ENCODE measurements at places on chromosomes 11 and 22.

- no peak for DNase-seq
Measured at GRCh38 chr11:24240496-24241175, 256.2 kb upstream of the LUZP2 start.

GRCh38 chr11:64524158-64524527 lies 66.9 kb upstream of the SLC22A12 start:
- DNase-seq, result no peak

DNA sequence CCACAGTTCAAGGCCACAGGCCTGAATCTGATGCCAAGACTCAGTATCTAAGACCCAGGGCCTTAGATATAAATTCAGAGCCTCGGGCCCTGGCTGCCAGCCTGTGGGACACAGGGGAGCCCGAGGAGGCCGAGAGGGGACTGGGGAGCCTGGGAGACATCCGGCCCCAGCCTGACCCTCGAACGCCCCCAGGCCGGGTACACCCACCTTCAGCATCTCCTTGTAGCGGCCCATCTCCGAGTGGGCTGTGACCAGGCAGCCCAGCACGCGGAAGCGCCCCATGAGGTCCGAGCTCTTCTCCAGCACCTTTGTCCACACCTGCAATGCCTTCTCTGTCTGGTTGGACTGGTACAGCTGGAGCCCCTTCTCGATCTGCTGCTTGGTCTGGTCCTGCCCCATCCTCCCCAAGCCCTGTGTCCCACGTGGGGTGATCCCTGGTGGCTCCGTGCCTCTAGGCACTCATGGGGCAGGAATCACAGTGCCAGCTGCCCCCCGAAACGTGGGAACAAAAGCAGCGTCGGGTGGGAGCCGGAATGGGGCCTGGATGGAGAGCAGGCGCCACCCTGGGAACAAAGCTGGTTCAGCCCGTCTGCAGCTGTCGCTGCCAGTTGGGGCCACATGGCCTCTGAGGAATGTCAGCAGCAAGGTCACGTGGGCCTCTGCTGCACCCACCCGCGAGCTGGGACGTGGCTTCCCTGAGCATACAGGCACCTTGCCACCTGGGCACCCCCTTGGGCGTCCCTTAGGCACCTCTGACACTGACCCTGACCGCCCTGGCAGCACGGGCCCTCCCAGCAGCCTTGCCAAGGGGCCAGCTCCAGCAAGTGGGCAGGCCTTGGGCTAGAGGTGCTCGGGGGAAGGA lies at the start of gene RAPSN:
Gene RAPSN, minus strand, starts transcription at position 571 of the 862 bp plus-strand sequence. Its CDS starts 172 bp downstream, at position 399.
- DNase-seq, result no peak

- DNase-seq, result no peak
Measured at GRCh38 chr11:128763224-128763623, 69.4 kb downstream of the FLI1 start.

- peak; percentile 72 for DNase-seq
Measured at GRCh38 chr22:46674367-46674781, 54.2 kb downstream of the GRAMD4 start.

GRCh38 chr11:18173225-18173866 lies 709 bp downstream of the MRGPRX4 start:
- DNase-seq, result no peak

GRCh38 chr11:65648997-65649493 lies 11.1 kb downstream of the SIPA1 start:
- DNase-seq, result no peak

DNA sequence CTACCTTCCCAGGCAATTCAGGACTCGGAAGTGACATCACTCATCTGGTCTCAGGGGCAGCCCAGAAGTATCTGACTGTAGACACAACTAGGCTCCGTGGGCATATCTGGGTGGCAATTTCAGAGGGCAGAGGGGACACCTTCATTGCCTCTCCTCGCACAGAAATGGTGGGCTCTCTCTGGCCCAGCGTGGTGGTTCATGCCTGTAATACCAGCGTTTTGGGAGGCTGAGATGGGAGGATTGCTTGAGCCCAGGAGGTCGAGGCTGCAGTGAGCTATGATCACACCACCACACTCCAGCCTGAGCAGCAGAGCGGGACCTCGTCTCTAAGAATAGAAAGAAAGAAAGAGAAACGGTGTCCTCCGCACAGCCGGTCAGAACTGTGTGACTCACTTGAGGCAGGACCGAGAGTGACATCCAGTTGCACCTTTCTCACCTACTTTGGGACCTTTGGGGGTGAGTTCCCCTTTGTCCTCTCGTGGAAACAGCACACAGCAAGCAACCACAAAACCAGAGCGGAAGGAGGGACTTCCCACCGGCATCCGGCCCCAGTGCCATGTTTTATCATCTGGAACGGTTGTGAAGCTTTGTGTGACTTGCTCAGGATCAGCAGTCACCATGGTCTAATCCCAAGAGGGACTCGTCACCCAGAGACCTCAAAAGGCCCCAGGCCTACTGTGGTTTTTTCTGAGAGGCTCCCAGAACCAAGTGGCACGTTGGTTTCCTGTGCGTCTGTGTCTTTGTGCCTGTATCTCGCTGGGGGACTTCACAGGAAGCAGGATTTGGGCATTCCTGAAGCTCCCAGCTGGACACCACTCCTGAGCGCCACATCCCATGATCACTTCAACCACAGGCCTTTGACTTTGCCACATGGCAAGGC lies 38.4 kb upstream of the EMID1 start:
- DNase-seq, result no peak

DNA sequence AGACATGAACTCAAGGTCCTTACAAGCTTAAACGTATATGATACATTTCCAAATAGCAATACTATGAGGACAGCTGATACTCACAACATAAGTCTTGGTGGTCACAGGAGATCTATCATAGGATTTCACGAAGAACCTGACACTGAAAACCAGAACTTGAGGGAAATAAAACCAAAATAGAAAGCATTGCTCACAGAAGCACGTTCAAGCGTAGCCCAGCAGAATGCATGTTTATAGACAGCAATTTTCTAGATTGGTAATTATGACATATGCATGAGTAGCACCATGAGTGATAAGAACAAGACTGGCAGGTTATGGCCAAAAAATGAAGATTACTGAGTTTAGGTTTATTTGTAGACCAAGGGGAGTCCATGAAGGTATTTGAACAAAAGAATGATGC lies 243.5 kb downstream of the ETS1 start:
- DNase-seq, result no peak

- peak; percentile 65 for DNase-seq
Measured at GRCh38 chr11:7665473-7666291, 7.6 kb downstream of the CYB5R2 start.

- DNase-seq, result no peak
Measured at GRCh38 chr11:85628771-85629341, 463 bp downstream of the TMEM126B start.

DNA sequence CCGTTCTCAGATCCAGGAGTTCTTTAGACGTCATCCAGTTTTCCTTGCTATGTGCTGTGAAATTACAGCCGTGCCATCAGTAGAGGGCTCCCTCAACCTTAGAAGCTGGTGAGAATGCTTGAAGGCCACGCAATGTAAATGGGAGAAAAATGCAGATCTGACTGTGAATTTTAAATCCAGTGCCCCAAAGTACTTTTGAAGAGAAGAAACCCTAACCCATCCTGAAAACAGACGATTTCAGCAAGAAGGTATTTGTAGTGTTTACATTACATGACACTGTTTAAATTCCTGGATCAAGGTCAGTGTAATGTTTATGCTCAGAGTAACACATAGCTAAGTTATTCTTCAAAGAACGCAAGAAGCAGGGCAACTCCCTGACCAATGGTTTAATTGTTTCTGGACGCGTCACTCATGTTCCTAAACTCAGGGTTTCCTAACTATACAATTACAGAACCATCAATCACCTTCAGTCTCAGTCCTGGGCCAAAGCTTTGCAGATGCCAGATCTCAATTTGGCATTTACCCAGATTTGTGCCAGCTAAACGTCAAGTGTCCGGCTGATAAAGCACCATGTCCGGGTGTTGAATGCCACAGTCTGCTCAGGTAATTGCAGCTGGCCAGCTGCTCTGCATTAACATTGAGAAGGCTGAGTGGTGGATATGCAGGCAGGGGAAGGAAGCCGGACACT lies 38.2 kb downstream of the ADAMTS8 start:
- DNase-seq, result no peak

DNA sequence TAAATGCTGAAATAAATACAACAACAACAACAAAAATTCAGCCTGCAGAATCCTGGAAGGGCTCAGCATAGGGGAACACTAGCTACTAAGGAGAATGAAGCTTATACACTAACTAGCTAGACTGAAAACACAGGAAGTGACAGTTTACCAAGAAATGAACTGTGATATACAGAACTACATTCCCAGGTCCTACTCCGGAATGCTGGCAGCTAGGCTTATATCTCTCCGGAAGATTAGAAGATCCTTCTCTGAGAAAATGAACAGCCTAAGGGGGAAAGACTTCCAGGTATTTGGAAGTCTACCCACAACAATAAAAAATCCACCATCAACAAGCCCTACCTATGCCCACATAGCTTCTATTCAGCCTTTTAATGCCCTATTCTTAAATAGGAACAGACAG lies 31.0 kb downstream of the CCDC34 start:
- DNase-seq, result no peak

- no peak for DNase-seq
Measured at GRCh38 chr11:85359859-85360258, 267.3 kb downstream of the DLG2 start.

GRCh38 chr11:120185706-120186455 lies 25.0 kb upstream of the OAF start:
- no peak for DNase-seq

- DNase-seq, result no peak
Measured at GRCh38 chr22:48712558-48713271, 1115.0 kb downstream of the BRD1 start.

All from stimulated activated CD8-positive, alpha-beta memory T cell treated with anti-CD3 and anti-CD28 coated beads, Interleukin-7, amount 100 ng/mL, for 1 hour (primary cell).